Skeletal muscle cell (primary cell): ENCODE measurements at places on chromosomes 5 and 9.
A peak's percentile ranks its signal among the peaks of the same experiment; 100 is the strongest.

- DNase-seq = no peak
Observed at GRCh38 chr9:127741831-127742434, 6.8 kb upstream of the TOR2A start.

GRCh38 chr5:155416765-155417164, 403.2 kb downstream of the KIF4B start:
- no peak for DNase-seq

GRCh38 chr9:123375469-123376132, 19.6 kb downstream of the CRB2 start:
- no peak for DNase-seq

DNA sequence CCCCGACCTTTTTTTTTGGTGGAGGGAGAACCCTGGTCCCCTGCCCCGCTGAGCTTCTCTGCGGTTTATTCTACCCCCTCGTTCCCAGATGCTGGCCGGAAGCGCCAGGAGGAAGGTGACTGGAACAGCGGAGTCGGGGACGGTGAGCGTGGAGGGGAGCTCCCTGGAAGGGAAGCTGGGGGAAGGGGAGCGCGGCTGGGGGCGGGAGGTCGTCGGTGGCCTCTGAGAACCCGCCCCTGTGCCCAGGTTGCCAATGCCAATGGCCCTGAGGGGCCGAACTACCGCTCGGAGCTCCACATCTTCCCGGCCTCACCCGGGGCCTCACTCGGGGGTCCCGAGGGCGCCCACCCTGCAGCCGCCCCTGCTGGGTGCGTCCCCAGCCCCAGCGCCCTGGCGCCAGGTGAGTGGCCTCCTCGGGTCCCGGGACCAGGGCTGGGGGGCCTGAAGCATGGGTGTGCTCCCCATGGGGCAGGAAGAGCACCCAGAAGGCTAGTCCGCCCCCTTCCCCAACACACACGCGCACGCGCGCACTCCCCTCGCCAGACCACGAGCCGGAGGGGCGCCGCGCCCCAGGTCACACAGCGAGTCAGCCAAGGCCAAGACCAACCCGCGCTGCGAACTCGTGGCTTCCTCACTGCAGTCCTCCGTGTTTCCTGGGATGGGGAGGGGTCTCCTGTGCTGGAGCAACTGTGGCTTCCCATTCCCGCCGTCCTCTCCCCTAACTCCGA, 10.6 kb downstream of the MYOZ3 start:
- DNase-seq = no peak

DNA sequence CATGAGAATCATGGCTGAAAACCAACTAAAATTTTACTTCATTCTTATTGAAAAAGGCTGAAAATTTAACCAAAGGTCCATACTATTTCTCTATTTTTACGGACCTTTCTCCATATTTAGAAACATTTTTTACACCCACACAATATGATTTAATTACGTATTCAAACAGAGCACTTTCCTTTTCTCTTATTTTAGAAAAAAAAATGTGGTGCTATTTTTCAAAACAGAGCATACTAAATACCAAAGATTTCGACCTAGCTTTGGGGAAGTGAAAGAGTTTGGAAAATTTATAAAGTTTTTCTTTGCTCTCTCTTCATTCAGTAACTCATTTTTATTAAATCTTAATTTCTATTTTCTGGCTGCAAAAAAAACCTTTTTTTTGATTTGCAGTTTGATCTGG, 38.1 kb downstream of the RNF145 start:
- no peak for DNase-seq

- DNase-seq = no peak
Observed at GRCh38 chr5:59123595-59124561, 541.0 kb downstream of the RAB3C start.

GRCh38 chr5:124746916-124747790, 714 bp upstream of the ZNF608 start:
- peak; percentile 94 for DNase-seq

- DNase-seq = no peak
Observed at GRCh38 chr5:169029037-169029436, 271.9 kb downstream of the SLIT3 start.

DNA sequence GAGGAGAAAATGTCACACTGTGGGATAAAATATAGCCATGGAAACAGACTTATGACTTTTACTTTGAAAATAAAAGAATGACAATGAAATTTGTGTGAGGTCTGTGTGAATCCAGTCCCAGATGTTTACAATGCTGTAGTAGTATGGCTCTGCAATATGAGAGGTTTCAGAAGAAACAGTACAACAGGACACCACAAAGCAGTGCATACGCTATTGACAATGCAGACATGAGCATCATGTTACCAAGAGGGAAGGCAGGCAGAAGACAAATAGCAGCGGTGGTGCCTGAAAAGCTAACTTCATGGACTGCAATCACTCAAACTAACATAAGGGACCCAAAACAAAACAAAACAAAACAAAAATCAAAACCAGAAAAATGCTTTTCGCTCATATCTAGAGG, 1.8 kb downstream of the FGF10 start:
- DNase-seq = no peak

DNA sequence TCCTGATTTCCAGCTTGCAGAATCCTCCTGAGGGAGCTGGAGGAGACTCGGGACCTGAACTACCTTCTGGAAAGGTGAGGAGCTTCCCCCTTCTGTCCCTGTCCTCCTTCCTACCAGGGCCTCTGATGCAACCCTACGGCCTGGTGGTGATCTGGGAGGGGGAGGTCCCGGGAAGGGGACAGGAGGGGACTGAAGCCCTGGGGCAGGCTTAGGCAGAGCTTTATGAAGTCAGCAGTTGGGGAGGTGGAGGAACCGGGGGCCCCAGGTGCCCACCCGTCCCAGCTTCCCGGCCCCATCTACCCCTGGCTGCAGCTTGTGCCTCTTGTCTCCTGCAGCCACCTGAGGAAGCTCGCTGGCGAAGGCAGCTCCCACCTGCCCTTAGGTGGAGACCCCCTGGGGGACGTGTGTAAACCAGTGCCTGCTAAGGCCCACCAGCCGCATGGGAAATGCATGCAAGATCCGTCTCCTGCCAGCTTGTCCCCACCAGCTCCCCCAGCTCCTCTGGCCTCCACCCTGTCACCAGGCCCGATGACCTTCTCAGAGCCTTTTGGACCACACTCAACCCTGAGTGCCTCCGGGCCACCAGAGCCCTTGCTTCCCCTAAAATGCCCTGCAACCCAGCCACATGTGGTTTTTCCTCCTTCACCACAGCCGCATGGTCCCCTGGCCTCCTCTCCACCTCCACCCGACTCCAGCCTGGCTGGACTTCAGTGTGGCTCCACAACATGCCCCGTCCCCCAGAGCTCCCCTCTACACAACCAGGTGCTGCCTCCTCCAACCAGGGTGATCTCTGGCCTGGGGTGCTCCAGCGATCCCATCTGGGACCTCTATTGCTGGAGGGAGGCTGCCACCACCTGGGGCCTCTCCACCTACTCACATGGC, 2.1 kb downstream of the SPATA31E1 start:
- DNase-seq = no peak

- DNase-seq = no peak
Observed at GRCh38 chr9:85603936-85604335, 137.8 kb downstream of the AGTPBP1 start.

GRCh38 chr5:172766287-172767108, 4.5 kb downstream of the DUSP1 start:
- DNase-seq = peak; percentile 86

DNA sequence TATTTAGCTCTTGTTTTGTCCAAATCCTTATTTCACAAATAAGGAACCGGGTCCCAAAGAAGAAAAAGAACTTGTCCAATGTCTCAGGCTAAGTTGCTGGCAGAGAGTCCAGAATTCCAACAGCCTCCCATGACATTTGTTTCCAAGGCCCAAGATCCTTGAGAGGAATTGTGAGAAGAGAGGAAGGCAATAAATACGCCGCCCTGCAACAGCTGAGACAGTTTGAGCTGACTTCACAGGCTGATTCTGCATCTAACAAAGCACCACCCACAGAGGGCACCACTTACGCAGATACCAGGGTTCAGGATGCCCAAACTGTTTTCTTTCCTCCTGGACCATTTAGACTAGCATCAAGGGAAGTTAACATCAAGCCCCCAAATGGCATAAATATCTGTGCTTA, 211.3 kb downstream of the FAM114A2 start:
- no peak for DNase-seq

GRCh38 chr5:1363160-1363559, 18.3 kb upstream of the CLPTM1L start:
- no peak for DNase-seq

DNA sequence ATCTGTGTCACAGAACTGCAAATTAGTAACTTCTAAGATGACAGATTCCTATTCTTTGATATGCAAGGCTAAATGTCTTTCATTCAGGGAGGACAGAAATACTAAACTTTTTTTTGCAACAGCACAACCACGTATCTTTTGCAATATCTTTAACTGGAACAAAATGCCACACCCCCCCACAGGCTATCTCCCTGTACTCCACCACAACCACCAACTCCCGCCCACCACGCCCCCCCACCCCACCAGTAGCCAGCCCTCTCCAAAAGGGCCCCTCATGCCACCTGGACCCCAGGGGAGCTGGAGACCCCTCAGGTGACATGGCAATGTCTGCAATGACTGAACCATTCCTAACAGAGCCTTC, 131.8 kb downstream of the ROR2 start:
- DNase-seq = no peak

DNA sequence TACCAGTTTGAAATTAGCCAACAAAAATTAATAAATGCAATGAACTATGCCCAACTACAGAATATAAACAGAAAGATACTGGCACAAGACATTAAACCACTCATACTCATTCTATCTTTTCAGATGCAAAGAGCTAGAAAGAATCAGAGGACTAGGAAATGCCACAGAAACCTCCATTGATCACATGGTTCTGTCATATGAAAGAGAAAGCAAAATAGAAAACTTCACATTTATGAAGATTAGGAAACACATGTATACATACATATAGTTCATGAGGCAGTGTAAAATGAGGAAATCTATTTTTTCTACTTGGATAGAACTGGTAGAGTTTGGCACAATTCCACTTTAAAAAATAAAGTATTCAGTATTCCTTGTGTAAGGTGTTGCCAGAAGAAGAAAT, 275.1 kb upstream of the PTGER4 start:
- DNase-seq = no peak

GRCh38 chr5:124806026-124806372, 59.6 kb upstream of the ZNF608 start:
- DNase-seq = no peak

DNA sequence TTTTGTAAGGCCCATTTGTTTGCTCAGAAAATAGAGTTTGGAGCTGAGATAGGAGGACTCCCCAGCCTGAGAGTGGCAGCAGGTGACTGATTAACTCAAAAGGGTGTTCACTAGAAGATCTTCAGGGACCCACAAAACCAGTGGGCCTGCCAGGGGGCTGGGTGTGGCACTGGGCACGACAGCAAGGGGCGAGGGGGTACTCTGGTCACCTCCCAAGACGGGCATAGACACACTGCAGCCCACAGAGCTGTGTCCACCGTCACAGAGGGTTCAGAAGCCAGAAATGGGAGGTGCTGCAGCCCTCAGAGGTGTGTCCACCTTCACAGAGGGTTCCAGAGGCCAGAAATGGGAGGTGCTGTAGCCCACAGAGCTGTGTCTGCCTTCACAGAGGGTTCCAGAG, 75.6 kb upstream of the CACNA1B start:
- no peak for DNase-seq

DNA sequence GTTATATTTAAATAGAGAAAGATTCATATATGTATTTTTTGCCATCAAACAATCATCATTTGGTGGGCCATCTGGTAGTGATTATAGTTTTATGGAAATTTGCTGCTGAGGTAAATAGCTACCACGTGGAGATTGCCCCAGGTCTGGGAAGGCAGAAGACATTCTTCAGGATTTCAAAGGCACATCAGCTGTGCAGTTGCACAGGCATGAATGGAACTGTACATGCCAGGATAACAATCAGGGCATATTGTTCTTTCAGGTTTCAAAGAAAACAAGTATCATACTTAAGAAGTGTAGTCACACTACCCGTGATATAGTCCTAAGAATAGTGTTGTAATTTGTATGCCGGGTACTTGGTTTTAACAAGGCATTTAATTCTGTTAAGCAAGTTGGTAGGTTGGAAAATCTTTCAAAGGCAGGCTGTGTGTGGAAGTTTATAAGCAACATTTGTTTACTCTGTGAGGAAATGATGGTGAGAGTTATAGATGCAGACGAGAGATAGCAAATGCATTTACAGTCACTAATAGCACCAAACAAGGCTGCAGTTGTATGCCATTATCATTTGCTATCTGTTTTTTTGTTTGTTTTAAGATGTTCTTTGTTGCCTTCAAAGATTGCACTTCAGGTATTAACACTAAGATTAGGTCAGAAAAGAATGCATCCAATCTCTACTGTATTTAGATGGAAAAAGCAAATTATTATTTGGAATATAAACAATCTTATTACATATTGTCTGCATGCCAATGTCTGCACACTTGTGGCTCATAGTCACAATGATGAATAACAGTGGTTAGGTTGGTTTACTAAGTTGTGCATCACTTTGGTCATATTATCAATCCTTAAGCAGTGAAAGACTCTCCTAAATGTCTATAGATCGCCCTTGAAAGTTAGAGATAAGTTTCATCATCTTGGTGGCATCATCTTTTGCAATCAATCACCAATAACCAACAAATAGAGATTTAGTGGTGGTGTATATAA, 55.3 kb downstream of the RPS23 start:
- peak; percentile 13 for DNase-seq

GRCh38 chr9:114446036-114446435, 58.3 kb upstream of the AKNA start:
- peak; percentile 13 for DNase-seq

- DNase-seq = peak; percentile 54
Observed at GRCh38 chr5:158521995-158522394, 577.7 kb downstream of the EBF1 start.

GRCh38 chr9:110555551-110556331, 23.8 kb downstream of the SVEP1 start:
- DNase-seq = peak; percentile 80

GRCh38 chr9:113475031-113475430, 11.5 kb downstream of the RGS3 start:
- no peak for DNase-seq

- no peak for DNase-seq
Observed at GRCh38 chr9:14831074-14831473, 79.2 kb downstream of the FREM1 start.

GRCh38 chr5:67268231-67269021, 71.8 kb upstream of the CD180 start:
- DNase-seq = peak; percentile 99

DNA sequence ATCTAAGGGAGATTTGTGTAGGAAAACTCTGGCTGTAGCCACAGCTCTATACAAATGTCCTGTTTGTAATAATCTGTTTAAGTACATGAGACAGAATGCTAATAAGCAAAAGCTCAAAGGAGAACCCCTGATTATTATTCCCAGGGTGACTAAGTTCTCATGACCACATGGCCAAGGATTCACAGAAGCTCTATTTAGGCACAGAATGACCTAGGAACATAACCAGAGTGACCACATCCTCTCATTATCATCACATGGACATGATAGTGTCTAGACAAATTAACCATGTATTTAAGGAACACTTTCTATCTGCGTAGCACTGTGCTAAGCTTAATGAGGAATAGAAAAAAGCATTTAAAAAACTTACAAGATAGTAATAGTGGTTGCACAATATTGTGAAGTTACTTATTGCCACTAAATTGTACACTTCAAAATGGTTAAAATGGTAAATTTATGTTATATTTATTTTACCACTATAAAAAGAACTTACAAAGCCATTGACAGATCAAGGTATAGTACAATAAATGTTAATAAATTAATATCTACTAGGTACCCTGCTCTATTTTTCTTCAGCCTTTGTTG, 56.3 kb downstream of the STX17 start:
- DNase-seq = no peak
